Iris pigment epithelial cell (primary cell): ENCODE measurements at places on chromosomes 16 and 17.

DNA sequence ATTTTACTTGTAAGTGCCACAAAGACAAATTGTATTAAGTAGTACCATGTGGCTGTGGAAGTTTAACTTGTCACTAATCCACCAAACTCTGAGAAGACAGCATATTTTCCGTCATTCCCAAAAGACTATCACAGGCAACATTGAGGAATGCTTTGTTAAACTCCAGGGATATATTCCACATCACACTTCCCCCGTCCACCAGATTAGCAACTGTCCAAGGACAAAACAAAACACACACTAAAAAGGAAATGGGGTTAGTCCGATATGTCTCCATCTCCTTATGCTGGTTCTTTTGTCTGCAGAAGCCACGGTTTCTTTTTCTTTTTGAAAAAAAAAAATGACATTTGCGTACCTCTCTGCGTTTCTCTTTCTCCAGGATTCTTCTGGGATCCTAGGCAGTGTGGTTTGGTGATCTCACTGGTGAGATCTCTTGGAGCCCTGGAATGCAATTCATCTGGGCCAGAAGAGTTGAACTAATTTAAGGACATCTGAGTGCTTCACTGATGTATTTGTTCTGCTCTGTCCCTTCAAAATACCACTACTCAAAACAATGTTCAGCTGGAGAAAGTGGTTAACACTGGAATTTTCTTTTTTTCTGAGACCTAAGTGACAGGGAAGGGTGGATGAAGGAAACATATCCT, 40.6 kb downstream of the PRKCB start:
- no peak for DNase-seq

DNA sequence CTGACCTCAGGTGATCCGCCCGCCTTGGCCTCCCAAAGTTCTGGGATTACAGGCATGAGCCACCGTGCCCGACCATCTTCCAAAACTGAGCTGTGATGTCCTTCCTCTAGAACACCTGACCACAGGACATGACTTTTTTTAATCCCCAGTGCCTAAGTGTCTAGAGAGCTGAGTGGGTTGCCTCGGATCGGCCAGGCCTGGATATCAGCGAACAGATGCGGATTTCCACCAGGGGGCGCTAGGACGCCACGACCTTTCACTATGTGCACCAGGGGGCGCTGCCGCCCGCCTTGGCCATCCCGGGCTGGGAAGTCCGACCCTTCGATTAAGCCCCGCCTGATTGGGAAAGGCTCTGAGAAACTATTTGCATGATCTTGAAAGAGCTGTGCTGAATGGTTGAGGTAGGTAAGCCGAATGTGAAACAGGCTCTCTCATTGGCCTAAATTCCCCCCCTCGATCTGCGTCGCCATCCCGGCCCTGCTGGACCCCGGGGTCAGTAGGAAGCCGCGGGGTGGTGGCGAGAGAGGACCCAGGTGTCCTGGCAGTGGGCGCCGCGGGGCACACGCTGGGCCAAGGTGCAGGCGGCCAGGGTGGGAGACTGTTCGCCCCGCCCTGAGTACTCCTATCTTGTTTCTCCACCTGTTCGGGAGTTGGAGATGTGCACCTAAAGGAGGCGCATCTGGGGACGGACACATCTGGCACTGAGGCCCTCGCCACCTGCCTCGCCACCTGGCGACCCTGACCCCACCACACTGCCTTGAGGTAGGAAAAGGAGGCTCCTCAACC, at the start of gene ACBD4:
TSS of gene ACBD4 (plus strand) at position 496 of the 786 bp plus-strand sequence. CDS start 458 bp downstream, outside the sequence.
- peak; percentile 94 for DNase-seq

DNA sequence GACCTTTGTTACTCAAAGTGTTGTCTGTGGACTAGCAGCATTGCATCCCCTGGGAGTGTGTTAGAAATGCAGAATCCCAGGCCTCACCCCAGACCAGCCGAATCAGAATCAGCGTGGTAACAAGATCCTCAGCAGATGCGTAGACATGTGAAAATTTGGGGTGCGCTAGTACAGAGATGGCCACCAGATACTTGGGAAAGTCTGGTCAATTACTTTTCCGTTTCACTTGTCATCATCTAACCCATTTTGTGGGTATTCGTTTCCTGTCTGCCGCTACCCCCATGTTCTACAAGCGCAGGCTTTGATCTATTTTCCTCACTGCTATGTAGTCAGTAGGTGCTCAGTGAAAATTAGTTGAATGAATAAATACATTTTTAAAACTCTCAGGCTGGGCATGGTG, 33.1 kb upstream of the HERPUD1 start:
- no peak for DNase-seq

- DNase-seq, result no peak
These were observed 241.3 kb upstream of the ZFHX3 start for GRCh38 chr16:73289232-73289631.

GRCh38 chr16:88700636-88701482, 5.3 kb downstream of the RNF166 start:
- peak; percentile 96 for DNase-seq

DNA sequence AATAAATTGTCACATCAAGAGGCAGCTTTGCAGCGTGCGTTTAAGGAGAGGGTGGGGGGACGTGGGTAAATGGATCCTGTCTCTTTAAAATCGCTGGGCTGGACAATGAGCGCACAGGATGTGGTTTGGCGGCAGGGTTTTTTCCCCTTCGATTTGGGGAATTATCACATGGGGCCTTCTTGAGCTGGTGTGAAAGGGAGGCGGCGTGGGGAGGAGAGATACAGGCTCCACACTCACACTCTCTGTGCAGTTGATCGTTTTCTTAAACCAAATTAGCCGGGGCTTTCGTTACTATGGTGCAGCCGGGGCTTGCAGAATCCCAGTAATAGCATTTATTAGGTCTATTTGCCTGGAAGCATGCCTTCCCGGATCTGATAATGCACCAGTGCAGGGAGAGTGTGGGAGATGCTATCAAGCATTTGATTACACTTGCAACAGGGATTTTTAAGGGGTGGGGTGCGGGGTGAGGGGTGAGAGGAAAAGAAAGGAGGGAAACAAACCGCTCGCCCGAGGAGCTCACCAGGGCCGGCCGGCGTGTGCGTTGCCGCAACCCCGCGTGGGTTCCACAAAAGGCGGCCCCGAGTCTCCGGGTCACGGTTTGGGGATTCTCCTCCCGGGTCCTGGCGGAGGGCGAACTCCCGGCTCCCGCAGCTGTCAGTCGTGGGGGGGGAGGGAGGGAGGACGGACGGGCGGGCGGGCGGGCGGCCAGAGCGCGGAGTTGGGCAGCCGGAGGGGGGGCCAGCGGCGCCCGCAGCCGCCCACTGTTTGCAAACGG, 58.8 kb upstream of the GSE1 start:
- DNase-seq, result peak; percentile 86

DNA sequence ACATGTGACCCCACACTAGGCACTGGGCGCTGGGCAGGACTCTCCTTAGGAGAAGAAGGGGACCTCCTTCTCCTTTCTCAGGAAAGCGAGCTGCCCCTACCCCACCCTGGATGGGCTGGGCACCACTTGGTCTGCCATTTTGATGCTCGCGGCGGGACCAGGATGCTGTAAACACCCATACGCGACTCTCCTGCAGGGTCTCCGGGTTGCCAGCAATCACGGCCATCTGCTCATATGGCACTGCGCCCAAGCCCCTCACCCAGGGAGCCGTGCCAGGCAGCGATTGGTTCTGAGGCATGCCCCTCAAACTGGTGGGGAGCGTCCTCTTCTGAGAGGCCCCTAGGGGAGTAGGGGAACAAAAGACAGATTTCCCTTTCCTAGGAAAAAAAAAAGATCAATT, 99.0 kb downstream of the C16orf78 start:
- no peak for DNase-seq

GRCh38 chr17:43337684-43338428, 60.9 kb upstream of the ARL4D start:
- no peak for DNase-seq

- peak; percentile 80 for DNase-seq
These were observed 9.1 kb downstream of the ASIC2 start for GRCh38 chr17:33284022-33284421.

- peak; percentile 74 for DNase-seq
These were observed 31.2 kb downstream of the RPGRIP1L start for GRCh38 chr16:53672461-53672860.

DNA sequence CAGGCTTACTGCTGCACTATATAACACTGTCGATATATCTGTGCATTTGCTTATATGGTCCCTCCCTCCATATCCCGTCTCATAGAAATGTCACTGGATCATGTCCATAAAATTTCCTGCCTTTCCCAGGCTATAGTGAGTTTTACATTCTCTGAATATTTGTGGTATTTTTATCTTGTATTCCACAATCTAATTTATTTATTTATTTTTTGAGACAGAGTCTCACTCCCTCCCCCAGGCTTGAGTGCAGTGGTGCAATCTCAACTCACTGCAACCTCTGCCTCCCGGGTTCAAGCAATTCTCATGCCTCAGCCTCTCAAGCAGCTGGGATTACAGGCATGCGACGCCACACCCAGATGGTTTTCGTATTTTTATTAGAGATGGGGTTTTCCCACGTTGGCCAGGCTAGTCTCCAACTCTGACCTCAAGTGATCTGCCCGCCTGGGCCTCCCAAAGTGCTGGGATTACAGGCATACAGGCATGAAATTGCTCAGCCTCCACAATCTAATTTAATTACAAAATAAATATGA, 12.9 kb downstream of the TRIM37 start:
- peak; percentile 97 for DNase-seq

- DNase-seq, result no peak
These were observed 116.0 kb downstream of the SALL1 start for GRCh38 chr16:51035110-51035498.

DNA sequence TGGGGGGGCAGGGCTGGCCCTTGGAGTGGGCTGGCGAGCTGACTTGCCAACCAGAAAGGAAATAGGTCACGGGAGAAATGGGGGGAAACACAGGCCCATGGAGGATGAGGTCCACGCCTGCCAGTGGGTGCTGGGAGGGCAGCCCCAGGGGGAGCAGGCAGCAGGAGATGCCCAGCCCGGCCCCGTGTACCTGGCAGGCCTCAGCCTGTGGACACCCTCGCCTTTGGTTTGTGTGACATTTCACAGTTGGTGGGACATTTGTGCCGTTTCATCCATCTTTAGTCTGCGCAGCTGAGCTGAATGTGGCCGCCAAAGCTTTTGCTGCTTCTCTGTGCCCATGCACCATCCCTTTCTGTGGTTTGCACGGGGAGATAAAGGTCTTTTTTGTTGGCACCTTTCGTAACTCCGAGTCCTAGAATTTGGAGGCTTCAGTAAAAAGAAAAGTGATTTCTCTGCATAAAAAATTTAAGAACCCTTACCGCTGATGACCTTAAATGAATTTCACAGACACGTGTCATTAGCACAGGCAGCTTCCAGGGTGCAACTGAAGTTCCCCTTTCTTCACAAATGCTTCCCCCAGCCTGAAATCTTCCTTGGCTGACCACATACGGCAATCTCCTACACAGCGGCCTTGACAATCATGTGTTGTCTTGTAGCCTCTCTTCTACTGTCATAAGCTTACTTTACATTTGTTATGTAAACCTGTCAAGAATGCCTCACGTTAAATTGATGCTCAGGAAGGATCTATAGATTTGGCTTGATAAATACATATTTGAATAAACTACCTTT, 193.6 kb downstream of the RPTOR start:
- DNase-seq, result no peak

DNA sequence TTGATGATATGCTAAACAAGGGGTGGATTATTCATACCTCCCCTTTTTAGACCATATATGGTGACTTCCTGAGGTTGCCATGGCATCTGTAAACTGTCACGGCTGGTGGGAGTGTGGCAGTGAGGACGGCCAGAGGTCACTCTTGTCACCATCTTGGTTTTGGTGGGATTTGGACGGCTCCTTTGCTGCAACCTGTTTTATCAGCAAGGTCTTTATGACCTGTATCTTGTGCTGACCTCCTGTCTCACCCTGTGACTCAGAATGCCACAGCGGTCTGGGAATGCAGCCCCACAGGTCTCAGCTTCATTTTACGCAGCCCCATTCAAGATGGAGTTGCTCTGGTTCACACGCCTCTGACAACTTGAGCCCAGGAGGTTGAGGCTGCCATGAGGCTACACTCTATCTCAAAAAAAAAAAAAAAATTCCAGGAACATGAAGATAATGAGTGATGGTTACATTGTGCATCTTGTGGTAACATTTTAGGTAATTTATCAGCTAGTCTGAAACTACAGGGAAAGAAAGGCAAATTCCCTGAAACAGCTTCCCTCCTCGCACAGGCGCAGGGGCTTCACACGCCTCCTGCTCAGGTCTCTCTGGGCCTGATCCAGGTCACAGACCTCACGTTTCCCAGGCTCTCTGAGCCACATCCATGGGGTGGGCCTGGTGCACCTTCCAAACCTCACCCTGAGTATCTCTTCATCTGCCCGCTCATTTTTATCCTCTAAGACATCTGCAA, 15.3 kb upstream of the UBE2I start:
- DNase-seq, result no peak

DNA sequence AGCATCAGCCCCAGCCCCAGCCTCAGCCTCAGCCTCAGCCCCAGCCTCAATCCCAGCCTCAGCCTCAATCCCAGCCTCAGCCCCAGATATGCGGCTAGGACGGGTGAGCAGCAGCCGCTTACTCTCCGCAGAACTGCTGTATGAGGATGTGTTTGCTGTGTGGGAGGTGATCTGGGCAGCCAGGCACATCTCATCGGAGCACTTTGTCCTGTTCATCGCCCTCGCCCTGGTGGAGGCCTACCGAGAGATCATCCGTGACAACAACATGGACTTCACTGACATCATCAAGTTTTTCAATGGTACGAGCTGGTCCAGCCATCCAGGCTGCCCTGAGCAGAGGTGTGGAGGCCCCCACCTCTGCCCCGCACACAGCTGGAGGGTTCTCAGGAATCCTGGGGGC, 22.0 kb downstream of the MNT start:
- no peak for DNase-seq

DNA sequence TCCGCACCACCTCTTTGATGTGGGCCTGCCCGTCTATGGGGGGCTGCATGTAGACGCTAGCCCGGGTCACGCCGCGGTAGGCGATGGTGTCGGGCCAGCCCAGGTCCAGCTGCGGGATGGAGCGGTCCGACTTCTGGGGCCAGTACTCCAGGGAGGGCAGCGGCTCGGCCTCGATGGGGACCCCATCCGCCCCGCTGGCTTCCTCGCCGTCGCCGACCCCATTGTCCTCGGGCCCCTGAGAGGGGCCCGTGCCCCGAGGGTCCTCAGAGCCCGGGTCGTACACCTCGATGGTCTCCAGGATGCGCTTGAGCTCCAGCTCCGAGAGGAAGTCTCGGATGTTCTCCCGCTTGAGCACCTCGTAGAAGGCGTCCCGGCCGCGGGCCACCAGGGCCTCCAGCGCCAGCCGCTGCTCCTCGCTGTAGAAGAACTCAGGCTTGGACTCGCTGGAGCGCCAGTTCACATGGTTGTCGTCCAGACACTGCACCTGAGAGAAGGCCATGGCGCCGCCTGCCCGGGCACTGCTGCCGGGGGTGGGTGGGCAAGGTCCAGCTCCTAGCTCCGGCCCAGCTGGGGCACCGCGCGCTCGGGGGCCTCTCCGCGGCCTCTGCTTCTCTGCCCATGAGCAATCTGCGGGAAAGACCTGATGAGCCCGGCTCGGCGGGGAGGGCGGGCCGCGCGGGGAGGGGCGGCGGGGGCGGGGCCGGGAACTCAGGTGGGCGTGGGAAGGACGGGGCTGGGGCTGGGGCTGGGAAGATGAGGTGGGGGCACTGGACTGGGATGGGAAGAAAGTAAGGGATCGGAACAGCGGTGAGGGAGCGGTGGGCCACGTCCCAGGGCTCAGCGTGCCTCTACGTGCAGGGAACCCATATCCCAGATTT, 782 bp downstream of the FAM83G start:
- peak; percentile 44 for DNase-seq

- no peak for DNase-seq
These were observed 31.6 kb downstream of the TEKT5 start for GRCh38 chr16:10663146-10663545.
